GM18507 (cell line): ENCODE measurements at places on chromosomes 6 and 20.

GRCh38 chr20:38631155-38632022 is 29.8 kb downstream of the ARHGAP40 start:
- DNase-seq, result no peak

GRCh38 chr20:44742304-44743079 is 3.2 kb upstream of the KCNK15 start:
- DNase-seq, result no peak

- no peak for DNase-seq
These were observed 13.4 kb downstream of the NAPB start for GRCh38 chr20:23407781-23408464.

DNA sequence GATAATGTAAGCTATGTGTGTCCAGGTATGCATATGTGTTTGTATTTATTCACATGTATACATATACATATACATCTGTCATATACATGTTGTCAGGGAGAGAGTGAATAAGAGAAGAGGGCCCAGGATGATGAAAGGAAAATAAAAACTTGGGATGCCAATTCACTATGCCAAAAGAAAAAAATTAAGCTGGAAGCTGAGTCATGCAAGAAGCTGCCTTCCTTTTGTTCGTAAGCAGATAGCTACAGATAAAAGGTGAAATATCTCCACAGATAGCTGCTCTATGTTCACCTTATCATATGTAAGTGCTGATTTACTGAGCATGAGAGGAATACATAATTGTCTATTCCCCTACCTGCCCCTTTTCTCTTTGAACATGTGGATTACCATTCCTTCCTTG is 579.9 kb downstream of the EPM2A start:
- DNase-seq, result no peak

- no peak for DNase-seq
These were observed 61.5 kb downstream of the LYRM4 start for GRCh38 chr6:5199283-5199682.

GRCh38 chr20:9146649-9147048 is 77.8 kb downstream of the PLCB4 start:
- DNase-seq, result no peak

- DNase-seq, result no peak
These were observed 191.9 kb downstream of the CENPW start for GRCh38 chr6:126531840-126532239.

GRCh38 chr20:598133-598850 is 11.8 kb downstream of the TCF15 start:
- no peak for DNase-seq

DNA sequence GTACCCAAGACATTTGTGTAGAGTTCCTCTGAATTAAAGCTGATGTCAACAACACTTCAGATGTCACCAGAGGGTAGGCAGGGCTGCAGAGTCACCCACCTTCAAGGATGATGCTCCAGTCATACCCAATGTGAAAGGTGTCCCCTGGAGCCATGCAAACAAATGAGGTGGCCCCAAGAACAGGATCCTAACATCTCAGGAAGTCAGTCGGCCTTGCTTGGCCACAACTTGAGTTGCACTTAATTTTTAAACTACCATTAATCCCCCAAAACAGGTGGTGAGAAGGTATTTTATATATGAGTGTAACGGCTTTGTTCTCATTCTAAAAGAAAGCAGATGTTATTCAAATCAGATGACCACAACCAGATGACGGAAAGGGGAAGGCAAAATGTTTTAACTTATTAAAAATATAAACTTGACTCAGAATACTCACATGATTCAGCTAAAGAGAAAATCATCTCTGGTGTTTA is 21.1 kb upstream of the SERPINB1 start:
- DNase-seq, result no peak

- DNase-seq, result no peak
These were observed 28.9 kb downstream of the VEGFA start for GRCh38 chr6:43798688-43799444.

DNA sequence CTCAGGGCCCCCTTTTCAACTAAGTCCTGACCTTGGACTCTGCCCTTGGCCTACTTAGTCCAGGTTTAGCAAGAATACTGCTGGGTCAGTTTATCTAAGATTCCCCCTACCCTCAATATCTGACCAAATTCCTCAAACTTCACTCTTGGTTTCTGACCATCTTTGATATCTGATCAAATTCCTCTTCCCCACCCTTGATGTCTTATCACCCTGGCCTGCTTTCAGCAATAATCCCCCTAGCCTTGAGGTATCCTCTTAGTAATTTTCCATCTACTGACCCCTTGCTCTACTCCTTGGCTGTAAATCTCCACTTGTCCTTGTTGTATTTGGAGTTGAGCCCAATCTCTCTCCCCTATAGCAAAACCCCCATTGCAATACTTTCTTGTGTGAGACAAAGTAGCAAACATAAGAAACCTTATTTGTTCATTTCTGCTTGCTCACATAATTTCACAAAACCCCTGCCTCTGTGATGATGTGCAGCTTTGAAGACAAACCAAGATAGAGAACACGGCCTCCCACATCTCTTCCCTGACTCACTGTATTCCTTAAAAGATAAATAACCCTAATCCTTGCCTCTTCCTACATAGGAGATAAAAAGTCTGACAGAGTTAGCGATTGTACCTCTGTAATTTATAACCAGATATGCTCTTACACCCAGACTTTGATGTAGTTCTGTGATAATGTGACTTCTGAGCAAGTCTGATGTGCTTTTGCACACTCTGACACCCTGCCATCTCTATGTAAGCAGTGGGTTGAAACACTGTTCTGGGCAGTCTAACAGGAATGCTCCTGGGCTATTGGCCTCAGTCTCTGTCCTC is 13.8 kb upstream of the IYD start:
- no peak for DNase-seq
